Activated CD4-positive, CD25-positive, alpha-beta regulatory T cell (primary cell): ENCODE measurements at places on chromosomes 6 and 20.
A peak's percentile ranks its signal among the peaks of the same experiment; 100 is the strongest.

DNA sequence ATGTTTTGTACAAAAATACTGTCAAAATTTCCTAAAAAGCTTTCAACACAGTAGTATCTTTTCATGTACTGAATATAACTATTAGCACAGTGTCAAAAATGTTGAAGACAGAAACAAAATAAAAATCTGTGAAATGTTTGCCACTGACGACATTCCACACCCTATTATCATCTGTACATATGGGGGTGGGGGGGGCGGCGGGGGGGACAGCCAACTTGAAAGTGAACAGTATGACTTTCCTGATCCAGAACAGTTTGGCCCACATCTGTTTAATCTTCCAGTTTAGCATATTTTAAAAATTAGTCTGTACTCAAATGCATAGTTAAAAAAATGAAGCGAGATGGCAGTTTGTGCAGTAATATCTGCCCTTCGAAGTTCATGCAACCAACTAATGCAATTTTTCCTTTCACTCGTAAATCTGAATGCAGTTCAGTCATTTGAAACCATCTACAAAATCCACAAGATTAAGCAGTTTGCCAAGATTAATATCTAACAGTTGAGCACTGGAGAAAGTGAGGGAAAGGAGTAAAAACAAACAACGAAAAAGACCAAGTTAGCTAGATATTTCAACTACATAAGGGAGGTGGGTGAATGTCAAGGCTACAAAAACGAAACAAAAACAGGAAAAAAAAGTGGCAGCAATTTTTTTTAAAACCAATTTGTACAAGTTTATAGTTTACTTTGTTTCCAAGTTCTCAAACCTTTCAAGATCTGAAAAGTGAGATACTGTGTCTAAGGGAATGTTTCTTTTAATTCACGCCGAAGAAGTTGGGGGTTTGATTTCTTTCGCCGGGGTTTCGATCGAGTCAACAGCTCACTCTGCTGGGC, 1.9 kb downstream of the CITED2 start:
- DNase-seq: no peak

GRCh38 chr6:75498862-75499261, 5.3 kb upstream of the FILIP1 start:
- DNase-seq: no peak

DNA sequence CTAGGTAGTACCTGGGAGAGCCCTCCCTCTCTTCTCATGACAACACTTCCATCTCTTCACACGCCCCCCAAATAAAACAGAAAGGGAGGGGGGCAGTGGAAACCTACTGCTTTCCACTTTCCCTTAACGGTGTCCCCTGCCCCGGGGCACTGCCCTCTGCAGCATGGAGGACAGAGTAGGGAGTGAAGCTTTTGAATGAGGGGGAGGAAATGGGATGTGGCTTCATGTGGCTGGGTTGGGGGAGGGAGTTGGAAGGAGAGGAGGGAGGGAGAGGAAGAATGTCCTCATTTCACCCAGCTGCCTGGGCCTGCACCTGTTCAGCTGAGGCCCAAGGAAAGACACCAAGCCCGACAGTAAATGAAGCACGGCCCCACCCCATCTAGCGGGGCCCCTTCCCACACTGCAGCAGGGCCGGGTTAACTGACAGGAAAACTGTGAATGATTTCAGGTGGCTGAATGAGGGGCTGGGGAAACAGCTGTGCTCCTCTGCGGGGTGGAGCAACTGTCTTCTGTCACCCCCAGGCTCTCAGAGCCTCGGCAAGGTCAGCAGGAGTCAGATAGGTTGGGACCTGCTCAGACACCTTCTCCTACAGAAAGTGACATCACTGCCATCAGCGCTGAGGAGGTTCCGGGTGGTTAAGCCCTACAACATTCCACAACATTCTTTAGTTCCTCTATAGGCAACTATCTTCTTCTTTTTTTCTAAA, 40.0 kb upstream of the TAF8 start:
- DNase-seq: no peak

DNA sequence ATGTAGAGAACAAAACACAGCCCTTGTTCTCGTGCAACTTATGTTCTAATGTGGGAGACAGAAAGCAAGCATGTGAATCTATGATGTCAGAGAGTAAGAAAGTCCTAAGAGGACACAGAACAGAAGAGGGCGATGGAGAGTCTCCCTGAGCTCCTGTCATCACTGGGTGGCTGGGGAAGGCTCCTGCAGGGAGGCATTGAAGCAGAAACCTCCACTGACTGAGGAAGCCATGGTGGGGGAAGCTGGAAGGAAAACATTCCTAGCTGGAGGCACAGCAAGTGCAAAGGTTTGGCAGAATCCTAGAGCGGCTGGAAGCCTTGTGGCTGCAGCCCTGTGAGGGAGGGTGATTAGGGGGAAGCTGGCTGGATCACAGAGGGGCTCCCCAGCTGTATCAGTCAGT, 248.0 kb downstream of the CDH26 start:
- no peak for DNase-seq

- no peak for DNase-seq
Measured at GRCh38 chr20:46088409-46089166, 1.2 kb downstream of the NCOA5 start.

- DNase-seq: no peak
Measured at GRCh38 chr6:30900863-30901417, 7.1 kb upstream of the GTF2H4 start.

DNA sequence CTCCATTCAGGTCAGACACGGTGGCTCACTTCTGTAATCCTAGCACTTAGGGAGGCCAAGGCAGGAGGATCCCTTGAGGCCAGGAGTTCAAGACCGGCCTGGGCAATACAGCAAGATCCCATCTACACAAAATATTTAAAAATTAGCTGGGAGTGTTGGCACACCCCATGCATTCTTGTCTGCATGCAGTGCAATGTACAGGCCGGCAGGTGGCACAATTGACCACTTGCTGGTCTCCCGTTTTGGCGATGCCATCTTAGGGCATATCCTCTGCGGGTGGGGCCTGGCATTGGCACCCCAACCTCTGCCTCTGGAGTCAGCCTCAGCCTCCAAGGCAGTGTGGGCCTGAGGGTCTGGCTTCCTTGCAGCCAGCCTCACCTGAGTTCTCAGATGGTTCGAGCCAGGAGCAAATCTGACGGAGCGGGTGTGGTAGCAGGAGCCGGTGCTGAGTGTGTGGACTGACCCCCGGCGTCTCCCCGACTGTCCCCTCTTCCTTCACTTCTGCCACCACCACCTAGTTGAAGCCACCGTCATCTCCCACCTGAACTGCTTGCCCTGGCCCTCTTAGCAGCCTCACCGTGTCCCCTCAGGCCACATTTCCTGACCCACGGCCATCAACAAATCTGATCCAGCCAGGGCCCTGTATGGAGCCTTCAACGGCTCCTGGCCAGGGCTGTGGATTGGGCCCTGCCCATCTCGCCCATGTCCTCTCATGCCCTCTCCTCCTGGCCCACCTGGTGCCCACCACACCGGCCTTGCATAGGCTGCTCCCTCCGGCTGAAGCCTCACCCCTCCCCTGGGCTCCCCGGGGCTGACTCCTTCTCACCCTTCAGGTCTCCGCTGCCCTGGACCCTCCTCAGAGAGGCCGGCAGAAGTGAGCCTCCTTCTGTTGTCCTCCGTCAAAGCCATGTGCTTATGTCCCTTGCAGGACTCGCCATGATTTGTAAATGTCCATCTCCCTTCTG, 44.0 kb downstream of the EFCAB8 start:
- DNase-seq: peak; percentile 36

GRCh38 chr6:75449630-75450206, 43.9 kb downstream of the FILIP1 start:
- no peak for DNase-seq

- DNase-seq: no peak
Measured at GRCh38 chr6:34338811-34339210, 53.7 kb downstream of the NUDT3 start.

DNA sequence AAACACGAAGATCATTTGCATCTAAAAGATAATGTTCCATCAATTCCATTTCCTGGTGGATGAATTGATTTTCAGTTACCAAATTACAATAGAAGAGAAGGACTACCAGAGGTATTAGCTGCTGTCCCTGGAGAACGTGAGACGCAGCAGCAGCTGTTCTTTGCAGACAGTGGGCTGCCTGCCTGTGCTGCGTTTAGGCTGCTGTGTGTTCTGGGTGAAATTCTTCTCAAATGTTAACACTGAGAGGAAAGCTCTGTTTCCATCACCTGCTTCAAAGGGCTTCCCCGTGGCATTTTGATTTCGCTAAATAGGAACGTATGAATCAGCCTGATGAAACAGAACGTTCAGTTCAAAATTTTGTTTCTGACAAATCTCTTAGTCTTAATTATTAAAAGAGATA, 362.2 kb downstream of the C6orf118 start:
- DNase-seq: no peak

- no peak for DNase-seq
Measured at GRCh38 chr6:83071023-83071422, 3.6 kb downstream of the DOP1A start.

DNA sequence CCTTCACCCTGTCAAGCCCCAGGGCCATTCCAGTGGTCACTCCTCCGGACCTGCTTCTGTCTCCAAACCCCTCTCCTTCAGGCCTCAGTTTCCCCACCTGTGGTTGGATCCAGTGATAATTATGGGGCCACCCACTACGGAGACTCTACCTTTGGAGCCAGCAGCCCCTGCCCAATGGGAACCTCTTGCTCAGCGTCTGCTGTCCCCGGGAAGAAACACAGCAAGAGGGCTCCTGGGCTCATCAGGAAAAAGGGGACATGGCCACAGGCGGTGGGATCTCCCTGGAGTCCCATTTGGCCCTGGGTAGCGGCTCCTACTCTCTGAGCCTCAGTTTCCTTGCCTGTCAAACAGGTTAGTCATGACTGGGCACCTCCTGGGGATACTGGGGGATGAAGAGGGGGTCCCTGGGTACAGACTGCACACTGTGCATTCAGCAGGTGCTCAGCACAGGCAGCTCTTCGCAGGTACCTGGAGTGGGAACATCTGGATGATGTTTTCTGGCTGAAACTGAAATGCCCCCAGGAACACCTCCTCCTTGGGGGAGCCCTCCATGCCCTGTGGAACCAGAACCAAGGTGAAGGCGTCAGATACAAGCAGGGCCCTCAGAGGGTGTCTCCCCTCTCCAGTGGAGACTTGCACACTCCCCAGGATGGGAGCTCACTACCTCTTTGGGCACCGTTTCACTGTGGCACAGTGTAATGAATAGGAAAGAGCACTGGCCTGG, 19.4 kb downstream of the SUN5 start:
- no peak for DNase-seq

DNA sequence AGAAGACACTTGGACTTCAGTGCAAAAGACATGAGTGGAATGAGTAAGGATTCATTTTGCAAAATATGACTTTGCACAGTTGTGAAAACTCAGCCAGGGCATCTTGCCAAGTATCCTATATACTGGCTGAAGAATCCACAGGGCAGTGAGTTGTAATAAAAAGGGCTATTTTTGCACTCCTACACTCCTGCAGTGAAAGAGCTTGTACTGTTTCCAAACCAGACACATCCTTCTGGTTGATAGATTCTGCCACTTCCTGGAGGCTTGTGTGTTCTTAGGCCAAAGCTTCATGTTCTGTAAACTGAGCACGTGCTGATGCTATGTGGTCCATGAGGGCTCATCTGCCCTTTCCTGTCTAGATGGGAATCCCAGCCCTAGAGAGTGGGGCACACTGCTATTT, 34.9 kb downstream of the GMPR start:
- no peak for DNase-seq

DNA sequence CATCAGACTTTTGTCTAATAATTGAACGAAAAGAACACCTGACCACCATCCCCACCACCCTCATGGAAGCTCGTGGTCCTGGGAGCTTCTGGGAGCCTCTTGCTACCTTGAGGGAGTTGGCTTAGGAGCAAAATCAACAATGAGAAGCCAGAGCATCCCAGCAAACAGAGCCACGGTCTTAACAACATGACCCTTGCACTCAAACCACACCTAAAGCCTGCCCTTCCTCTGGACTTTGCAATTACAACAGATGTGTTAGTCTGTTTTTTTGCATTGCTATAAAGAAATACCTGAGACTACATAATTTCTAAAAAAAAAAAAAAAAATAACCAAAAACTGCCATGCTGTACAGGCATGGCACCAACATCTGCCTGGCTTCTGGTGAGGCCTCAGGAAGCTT, 9.5 kb upstream of the RBM24 start:
- no peak for DNase-seq

GRCh38 chr20:32505723-32506473, 79.2 kb downstream of the NOL4L start:
- no peak for DNase-seq

- DNase-seq: no peak
Measured at GRCh38 chr6:26232940-26233648, 131.9 kb upstream of the BTN3A2 start.

GRCh38 chr20:21430020-21430419, 32.7 kb upstream of the NKX2-4 start:
- no peak for DNase-seq

DNA sequence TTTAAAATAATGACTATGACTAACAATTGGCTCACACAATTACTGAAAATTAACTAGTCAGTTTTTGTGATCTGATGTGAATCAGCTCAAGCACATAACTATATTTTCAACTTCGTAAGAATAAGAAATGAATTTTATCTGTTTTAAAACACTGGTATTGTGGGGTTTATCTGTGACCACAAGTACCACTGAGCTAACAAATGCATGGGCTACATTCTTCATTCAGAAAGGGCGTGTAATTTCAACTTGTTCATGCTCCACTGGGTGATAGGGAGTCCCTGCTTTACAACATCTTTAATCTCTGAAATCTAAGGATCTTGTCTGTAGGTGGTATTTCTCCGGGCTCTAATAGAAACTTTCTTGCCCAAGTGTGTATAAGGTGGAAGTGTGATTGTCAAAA, 1311.5 kb upstream of the GJE1 start:
- DNase-seq: no peak

- no peak for DNase-seq
Measured at GRCh38 chr20:16020971-16021370, 552.3 kb downstream of the KIF16B start.

DNA sequence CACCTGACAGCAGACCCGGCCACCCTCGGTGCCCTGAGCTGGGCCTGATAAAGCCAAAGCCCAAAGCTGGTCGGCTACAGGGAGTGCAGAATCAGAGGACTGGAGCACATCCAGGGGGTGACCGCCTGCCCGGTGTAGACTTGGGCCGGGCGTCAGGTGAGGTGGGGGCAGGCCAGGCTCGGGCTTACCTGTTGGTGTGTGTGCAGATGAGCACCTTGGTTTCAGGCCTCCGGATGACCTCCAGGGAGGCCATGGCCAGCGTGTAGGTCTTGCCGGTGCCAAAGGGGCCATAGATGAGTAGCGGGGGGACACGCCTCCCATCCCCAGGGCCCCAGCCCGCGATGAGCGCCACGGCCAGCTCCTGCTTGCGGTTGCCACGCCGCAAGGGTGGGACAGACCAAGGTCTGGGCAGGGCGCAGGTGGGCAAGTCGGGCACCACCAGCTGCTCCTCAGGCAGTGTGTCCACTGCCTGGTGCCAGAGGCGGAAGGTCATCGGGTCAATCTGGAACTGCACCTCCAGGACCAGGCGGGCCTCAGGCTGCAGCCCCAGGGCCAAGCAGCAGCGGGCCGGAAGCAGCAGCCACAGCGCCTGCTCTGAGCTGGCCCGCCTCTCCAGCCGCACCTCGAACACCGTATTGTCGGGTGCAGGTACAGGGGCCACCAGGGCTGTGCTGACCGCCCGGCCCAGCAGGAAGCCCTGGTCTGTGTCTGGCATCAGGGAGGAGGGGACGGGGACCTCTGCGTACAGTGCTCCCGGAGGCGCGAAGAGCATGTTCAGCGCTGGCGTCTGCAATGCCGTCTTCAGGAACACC, 5.7 kb downstream of the HELZ2 start:
- DNase-seq: no peak

- DNase-seq: no peak
Measured at GRCh38 chr6:13357551-13358075, 29.3 kb upstream of the TBC1D7 start.
